ENCODE measurements at places on chromosomes 3 and 15.

DNA sequence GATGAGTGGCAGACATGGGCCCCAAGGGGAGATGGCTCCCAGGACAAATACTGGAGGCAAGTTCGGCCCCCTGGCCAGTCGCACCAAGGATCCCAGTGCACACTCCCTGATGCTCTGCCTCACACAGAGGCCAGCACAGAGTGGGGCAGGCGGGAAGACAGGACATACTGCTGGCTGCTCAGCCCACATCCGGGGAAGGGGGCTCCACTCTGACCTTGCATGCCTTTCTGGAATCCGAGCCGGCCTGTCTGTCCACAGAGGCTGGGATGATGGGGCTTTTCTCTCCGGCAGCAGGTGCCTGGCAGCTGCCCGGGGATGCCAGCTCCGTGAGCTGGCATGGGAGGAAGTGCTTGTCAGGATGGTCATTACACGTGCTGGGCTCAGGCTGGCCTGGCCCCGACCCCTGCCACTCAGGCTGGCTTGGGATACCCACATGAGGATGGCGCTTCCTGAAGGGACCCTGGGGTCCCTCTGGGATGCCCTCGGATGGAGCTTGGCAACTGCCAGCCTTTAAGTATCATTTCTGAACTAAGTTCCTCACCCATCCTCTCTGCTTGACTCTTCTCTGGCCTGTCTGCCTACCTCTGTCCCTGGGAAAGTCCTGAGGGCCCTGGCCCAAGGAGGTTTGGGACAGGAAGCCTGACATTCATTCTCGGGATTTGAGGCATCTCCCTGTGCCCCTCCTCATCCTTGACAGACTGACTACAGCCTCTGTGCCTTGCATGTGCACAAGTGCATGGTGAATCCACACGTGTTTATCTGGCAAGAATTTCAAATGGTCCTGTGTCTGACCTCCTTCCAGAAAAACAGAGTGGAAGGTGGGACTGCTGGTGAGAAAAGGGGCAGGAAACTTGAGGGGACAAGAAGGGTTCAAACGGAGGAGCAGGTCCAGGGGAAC is 46.5 kb downstream of the EXOG start:
- no peak for DNase-seq

GRCh38 chr3:153165261-153165681 is 3.2 kb downstream of the RAP2B start:
- DNase-seq = no peak

GRCh38 chr15:76866716-76867321 is 38.3 kb downstream of the SCAPER start:
- no peak for DNase-seq

GRCh38 chr15:78023865-78024518 is 53.5 kb downstream of the TBC1D2B start:
- DNase-seq = no peak

- DNase-seq = no peak
Measured at GRCh38 chr3:85030052-85030451, 71.3 kb downstream of the CADM2 start.
